Anterior cingulate cortex (tissue), 58 donors: ENCODE measurements at places on chromosomes 7 and 10.

DNA sequence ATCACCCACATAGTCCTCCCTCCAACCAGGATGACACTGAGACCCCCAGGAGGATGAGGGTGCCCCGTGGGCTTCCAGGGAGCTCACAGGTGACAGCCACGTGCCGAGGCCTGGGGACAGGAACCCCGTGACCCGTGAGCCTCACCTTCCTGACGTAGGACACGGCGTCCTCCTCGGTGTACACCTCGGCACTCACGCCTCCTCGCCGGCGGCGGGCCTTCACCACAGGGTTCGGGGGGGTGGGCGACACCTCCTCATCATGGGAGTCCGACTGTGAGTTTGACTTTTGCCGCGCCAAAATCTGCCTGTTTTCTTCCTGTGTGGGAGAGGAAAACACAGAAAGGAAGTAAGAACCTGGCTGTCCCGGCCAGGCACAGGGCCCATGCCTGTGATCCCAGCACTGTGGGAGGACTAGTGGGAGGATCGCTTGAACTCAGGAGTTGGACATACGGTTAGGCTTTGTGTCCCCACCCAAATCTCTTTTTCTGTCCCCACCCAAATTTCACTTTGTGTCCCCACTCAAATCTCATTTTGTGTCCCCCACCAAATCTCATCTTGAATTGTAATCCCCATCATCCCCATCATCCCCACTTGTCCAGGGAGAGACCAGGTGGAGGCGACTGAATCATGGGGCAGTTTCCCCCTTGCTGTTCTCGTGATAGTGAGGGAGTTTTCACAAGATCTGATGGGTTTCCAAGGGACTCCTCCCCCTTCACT, 45.9 kb upstream of the DNAAF5 start:
- no peak for DNase-seq

GRCh38 chr7:16933296-16934279, 51.8 kb upstream of the AGR3 start:
- DNase-seq: peak; percentile 14

DNA sequence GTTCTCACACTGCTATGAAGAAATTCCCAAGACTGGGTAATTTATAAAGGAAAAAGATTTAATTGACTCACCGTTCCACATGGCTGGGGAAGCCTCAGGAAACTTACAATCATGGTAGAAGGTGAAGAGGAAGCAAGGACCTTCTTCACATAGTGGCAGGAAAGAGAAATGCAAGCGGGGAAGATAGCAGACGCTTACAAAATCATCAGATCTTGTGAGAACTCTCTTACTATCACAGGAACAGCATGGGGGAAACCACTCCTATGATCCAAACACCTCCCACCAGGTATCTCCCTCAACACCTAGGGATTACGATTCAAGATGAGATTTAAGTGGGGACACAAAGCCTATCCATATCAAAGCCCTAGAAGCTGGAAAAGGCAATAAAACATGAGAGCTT, 130.8 kb downstream of the MDFIC start:
- DNase-seq: no peak

DNA sequence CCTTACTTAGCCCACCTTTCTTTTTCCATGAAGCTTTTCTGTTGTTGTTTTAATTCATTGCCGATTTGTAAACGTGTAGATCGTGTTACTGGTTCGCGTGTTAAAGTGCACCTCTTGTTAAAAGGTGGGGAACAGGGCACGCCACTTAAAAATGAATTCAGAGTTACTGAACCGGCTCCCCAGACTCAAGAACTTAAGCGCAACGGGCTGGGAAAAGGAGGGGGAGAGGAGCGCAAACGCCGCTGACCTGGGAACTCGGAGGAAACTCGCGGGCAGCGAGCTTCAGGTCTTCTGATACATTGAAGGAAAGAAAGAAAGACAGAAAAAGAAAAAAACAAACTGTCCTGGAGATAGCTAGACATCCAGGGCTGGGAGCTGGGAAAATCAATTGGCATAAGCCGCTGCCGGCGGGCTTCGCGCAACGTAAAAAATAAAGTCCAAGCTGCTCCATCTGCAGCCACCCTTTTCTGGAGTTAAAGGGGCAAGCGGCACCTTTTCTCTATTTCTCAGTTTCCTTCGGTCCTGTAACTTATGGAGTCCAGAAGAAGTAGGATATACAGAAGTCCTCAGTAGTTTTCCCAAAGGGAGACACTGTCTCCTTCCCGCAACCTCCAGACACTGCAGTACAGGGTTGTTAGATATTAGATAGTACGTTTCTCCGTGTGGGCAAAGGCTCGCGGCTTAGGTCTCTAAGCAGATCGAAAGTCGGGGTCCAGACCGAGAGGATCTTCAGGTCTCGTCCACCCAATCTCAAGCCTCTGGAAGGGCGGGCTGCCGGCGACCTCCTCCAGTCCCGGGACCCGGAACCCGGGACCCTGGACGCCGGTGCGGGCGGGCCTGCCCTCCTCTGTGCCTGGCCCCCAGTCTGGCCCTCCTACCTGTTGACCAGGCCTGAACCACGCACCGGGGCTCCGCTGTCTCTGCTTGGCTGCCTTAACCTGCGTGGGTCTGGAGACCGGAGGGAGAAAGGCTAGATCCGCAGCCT, 1.8 kb upstream of the DLX6 start:
- no peak for DNase-seq

GRCh38 chr10:132893090-132893489, 49.3 kb downstream of the CFAP46 start:
- DNase-seq: no peak

DNA sequence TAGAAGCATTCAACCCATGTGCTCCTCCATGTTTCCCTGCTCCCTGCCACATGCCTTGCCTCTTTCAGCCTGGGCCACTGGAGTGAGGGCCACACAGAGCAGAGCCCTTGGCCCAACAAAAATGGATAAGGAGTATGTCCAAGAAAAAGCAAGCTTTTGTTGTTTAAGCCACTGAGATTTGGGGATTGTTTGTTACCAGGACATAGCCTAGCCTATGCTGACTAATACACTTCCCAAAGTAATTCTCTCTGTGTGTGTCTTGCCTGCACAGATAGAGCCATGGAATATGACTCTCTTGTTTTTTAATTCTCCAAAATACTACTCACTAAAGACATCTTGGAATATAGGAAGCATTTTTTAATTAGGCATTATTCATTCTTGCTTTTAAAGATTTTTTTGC, 13.5 kb upstream of the ITIH2 start:
- DNase-seq: no peak

DNA sequence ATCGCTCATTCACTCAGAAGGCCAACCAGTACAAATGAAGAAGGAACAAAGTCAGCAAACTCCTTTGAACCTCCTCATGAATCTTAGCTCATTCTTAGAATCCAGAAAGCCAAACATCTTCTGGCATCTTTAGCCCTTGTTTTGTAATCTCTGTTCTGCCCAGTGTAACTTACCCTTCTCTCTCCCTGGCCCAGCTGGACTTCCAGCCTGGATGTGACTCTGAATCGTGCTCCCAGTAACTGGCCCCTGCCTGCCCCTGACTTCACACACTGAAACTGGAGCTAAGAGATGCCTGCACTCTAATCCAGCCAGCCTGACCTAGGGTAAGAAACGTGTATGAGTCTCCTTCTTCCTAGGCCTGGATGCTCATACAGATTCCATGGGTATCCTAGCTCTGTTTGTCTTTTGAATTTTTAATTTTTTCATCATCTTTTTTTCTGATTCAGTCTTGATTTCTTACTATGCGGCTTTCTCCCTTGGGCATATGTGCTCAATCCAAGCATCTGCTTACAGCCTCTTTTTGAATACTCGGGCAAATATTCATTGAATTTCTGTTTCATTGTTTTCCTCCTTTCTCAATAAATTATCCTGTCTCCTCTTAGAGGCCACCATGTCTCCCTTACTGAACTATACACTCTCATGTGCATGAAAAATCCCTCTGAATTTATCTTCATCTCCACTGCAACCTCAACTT, 845.6 kb upstream of the AUTS2 start:
- DNase-seq: no peak

GRCh38 chr10:69428165-69428564, 11.4 kb upstream of the TACR2 start:
- no peak for DNase-seq

DNA sequence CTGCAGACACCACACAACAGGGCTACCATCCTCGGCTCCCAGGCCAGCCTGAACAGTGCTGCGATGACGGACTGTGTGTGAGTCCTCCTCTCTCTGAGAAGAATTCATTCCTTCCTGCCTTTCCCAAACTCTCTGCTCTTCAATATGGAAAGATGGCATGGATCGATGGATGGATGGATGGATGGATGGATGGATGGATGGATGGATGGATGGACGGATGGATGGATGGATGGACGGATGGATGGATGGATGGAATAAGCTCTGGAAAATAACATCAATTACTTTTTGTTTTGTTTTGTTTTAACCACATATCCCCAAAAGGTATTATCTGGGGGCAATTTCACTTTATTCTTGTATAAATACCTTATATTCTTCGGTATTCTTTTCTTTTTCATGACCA, 151.9 kb downstream of the AKR1D1 start:
- no peak for DNase-seq

DNA sequence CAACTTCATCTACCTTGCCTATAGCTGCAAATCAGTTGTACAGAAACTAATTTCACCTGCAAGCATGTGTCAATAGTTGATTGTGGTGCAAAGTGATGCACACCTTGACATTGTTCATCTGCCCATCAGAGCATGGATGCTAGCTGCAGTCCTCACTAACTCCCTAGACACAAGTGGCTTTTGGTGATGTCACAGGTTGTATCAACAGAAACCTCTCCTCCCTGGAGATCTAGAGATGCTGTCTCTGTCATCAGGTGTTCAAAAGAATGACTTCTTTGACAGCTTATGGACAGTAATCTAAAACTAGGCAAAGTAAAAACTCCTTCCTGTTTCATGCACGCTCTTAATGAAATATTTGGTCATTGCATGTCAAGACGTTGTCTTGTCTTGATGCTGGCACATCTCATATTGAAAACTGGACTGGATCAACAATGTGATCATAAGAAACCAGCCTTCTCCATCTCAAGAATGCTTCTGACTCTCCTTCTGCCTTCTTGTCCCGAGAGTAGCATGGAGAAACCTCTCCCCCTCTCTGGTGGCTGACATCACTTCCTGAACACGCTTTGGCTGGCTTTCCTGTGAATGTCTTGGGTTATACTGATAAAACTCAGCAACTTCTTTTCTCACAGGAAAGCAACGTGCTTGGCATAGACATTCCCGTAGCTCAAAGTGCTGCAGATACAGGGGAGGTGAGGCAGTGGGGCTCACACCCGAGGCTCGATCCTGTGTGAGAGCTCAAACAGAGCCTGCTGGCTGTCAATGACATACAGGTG, 176.2 kb upstream of the CDCA7L start:
- no peak for DNase-seq

DNA sequence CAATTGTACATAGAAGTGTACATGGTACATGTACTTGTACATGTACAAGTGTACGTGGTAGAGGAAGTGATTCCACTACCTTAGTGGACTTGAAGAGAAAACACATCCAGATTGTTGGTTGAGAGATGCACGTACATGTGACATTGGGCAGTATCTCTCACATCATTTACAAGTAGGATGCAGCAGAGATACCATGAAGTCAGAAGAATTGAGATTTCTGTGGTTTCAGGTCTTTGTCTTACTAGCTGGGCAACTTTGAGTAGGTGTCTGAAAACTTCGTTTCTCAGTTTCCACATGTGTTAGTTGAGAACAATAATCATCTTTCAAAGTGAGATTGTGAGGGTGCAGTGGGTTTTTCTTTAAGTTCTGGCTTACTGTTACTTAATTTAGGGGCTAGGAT, 21.5 kb downstream of the CLDN12 start:
- no peak for DNase-seq

DNA sequence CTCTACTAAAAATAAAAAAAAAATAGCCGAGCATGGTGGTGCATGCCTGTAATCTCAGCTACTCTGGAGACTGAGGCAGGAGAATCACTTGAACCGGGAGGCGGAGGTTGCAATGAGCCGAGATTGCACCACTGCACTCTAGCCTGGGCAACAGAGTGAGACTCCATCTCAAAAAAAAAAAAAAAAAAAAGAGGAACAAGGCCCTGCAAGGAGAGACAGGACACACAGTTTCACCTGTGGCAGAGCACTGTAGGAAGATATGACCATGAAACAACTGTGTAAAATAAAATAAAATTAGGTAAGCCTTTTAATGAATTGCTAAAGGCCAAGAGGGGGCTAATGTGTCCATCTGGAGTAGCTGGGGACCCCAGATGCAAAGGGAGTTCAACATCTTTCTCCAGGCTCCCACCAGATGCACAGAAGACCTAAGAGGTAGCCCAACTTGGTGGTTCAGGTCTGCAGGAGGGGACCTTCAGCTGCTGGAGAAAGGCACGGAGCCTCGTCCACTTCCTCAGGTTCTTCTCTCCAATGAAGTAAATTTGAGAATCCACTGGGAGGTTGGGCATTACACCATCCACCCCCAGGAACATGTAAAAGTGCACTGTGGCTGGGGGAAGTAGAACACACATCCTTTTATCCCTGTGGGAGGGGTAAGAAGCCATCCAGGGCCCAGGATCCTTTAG, 12.7 kb downstream of the PPIF start:
- no peak for DNase-seq

- no peak for DNase-seq
These were observed 35.3 kb downstream of the VSTM4 start for GRCh38 chr10:49080071-49080470.

DNA sequence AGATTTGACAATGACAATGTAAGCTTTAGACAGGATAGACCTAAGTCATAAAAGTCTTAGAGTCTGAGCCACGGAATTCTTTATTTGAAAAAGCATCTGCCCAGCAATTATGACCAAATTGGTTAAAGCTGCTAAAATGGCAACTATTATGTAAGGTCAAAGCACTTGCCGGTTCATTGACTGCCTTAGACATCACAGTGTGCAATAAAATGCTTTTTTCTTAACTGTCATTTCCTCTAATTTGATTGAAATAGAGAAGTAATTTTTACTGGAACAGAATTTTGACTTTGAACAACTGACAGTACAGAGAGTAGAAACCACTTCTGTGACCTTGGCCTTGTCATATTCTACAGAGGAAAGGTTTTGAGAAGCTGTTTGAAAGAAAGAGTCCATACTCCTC, 142.9 kb downstream of the THSD7A start:
- no peak for DNase-seq

GRCh38 chr10:102410429-102411073, 8.0 kb downstream of the PSD start:
- no peak for DNase-seq

DNA sequence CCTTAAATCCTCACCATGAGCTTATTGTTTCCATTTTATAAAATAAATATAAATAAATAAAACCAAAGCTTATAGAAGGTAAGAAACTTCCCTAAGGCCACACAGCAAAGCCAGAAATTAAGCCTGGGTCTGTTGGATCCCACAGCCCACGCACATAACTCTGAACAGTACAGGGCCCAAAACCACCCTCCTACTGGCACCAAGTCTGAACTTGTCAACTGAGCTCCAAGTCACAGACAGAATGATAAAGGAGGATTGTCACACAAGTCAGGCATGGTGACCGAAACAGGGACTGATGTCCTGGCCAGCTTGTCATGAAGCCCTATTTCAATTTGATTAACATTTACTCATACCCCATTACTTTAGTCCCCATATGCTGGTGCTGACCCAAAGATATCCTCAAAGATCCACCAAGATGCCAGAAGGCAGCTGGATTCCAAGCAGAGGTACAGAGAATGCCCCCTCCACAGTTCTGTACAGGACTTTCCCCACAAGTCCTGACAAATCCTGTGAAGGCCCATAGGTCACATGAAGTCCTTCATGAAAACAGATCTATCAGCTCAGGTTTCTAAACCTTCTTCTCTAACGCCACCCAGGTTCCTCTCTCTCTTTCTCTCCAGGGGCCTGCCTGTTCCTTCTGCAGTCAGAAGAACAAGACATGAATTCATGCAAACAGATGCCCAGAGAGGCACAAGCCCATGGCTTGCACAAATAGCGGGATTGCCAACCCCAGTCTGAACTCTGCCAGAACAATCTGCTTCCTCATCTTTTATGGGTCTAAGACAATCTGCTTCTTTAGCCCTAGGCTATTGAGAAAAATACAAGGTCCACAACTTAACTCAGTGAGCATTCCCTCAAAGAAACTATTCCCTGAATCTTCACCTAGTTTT, 60.9 kb downstream of the GLI3 start:
- DNase-seq: no peak
